SK-MEL-5 (cell line): ENCODE measurements at places on chromosomes 16 and 17. TPM values are rescaled to one million over a fixed set of nuclear protein-coding genes. Genes with fewer than 3 reads are reported as not detected.
A peak's percentile ranks its signal among the peaks of the same experiment; 100 is the strongest.

DNA sequence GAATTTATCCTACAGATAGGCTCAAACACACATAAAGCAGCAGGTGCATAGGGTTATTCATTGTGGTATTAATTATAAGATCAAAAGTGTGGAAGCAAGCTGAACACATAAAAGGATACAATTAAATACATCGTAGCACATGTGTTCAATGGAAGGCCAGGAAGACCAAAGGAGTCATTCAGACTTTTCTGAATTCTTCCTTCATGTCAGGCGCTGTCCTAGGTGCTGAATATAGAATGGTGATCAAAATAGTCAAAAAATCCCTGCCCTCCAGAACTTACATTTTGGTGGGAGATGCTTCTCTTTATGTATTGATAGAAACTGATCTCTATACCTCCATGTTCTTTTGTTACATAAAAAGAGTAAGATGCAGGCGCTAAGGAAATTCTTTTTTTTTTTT is 439.0 kb upstream of the ASIC2 start:
- no peak for DNase-seq

- DNase-seq, result no peak
Observed at GRCh38 chr16:50058091-50058771, 7.5 kb upstream of the HEATR3 start.

The KRTAP17-1 gene
- total RNA-seq, result not detected in 2 replicates

GRCh38 chr17:39239640-39240314 is 14.0 kb upstream of the STAC2 start:
- peak; percentile 46 for DNase-seq

- no peak for DNase-seq
Observed at GRCh38 chr17:31535581-31535981, 144.1 kb downstream of the RAB11FIP4 start.

DNA sequence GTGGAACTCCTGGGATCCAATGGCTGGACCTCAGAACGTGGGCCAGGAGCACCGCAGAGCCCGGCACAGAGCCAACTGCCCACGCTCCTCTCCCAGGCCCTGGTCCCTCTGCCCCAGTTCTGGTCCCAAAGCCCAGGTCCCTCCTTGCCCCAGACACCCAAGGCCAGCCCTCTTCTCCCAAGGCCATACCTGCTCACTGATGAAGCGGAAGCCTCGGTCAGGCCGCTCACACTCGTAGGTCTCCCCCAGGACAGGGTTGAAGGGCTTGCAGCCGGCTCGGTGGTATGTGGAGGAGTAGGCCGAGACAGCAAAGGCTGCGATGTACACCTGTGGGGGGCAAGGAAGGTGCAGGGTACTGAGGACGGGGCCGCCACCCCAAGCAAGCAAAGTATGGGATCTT is 8.5 kb downstream of the OSBPL7 start:
- no peak for DNase-seq

DNA sequence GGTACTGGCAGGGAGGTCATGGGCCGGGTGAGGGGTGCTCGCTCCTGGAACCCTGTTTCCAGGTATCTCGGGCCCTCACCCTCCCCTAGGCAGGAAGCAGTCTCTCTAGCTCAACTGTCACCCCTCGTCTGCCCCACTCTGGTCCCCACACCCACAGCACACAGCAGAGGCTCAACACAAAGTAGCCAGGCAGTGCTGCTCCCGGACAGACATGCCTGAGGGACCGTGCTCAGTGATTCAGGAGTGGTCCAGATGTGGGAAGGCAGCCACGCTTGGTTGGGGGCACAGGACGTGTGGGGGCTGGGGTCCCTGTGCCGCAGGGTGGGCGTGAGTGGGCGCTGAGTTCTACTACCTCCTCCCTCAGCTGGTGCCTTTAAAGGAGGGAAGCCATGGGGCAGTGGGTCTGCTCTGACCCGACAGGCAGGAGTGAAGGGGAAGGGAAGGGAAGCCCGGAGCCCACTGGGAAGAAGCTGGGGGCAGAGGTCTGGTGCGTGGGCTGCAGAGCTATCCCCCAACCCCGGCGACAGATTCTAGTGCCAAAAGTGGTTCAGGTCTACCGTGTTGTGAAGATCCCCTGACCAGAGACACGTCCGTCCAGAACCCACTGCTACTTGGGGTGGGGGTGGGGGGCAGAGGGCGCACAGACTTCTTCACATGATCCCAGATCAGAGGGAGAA is 11.8 kb downstream of the SLC16A3 start:
- no peak for DNase-seq

DNA sequence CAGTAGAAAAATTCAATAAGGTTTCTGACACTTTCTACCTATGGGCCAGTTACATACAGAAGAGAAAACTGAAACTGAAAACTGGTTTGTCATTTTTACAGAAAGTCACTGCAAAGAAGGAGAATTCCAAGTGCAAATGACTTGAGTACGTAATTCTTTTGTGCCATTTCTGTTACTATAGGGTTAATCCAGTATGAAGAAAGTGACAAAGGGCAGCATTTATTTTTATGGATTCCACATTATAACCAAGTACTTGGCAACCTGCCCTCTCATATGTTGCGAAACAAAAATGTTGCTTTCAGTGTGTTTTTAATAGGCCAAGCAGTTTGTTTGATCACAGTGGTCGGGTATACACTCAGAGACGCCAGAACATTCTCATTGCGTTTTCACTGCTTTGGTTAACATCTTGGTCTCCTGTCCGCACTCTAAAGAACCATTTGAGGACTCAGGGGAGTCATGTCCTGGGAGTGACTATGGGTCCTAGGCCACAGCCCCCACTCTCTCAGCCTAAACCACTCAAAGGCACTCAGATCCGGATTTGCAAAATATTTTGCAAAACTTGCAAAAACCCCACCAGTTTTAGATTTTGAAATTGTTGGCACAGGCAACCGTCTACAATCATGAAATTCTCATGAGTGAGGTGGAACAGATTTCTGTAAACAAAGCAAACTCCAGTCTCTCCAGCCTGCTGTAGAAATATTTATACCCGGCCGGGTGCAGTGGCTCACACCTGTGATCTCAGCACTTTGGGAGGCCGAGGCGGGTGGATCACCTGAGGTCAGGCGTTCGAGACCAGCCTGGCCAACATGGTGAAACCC is 15.4 kb upstream of the HELZ start:
- peak; percentile 96 for DNase-seq

- peak; percentile 89 for DNase-seq
Observed at GRCh38 chr17:36578671-36579070, 13.0 kb upstream of the DHRS11 start.
